Activated CD8-positive, alpha-beta T cell treated with anti-CD3 and anti-CD28 coated beads for 36 hours (primary cell): ENCODE measurements at places on chromosomes 13 and 19.

DNA sequence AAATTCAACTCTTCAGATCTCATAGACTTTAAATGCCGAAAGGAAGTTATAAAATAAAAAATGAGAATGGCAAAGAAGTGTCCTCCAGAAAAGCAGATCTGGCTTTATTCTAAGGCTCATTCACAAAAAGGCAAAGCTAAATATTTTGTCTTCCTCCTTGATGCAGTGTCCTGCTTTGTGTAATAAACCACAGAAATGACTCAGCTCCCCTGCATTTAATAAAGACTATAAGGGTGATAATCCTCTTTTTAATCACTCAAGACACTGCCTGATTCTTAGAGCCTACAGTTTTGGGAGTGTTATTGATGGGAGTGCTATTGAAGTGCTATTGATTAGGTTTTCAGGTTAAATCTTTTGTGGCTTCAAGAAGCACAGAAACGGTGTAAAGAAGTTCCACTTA, 482.0 kb downstream of the PCDH20 start:
- DNase-seq: no peak

DNA sequence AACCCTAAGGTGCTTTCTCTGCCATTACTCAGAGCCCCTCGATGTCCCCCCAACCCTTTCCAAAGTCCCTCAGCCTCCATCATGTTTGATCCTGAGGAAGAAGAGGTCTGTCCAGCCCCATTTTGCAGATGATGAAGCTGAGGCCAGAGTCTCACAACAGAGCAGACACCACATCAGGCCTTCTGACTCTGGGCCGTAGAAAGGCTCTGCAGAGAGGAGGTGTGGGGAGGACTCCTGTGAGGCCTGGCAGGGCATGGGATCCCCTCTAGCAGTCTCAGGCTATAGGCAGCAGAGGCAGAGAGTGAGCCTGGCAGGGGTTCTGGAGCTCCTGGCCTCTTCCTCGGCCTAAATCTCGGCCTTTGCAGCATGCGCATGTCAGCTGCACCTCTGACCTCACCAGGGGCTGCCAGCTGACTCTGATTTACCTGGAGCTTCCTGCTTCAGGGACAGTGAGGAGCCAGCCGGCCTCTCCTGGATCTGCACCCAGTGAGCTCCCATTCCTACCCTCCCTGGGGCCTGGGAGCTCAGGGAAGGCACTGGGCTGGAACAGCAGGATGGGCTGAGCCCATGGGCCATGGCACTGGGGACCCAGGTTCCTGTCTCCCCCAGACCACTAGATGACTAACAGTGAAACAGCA, 41.7 kb upstream of the VSTM2B start:
- DNase-seq: no peak

DNA sequence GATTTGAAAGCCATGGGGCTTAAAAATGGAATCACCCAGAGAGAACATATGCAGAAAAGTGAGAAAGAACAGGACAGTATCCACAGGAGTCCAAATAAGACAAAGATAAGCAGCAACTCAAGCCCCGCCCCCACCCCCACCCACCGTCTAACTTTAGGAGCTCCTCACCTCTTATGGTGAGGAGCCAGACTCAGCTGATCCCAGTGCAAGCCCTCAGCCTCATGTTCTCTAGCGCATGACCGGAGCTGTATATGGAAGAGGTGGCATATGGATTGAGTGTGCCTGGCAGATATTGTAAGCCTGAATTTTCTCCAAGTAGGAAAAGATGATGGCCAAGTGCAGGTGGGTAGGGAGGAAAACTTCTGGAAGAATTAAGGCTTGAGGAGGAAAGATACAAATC, 36.4 kb upstream of the DCT start:
- no peak for DNase-seq

GRCh38 chr13:38697628-38698333, 10.9 kb downstream of the FREM2 start:
- DNase-seq: no peak

GRCh38 chr19:49297403-49297802, 27.6 kb downstream of the SLC6A16 start:
- no peak for DNase-seq
